ENCODE measurements at places on chromosomes 5 and 9. TPM values are rescaled to one million over a fixed set of nuclear protein-coding genes. Genes with fewer than 3 reads are reported as not detected.

DNA sequence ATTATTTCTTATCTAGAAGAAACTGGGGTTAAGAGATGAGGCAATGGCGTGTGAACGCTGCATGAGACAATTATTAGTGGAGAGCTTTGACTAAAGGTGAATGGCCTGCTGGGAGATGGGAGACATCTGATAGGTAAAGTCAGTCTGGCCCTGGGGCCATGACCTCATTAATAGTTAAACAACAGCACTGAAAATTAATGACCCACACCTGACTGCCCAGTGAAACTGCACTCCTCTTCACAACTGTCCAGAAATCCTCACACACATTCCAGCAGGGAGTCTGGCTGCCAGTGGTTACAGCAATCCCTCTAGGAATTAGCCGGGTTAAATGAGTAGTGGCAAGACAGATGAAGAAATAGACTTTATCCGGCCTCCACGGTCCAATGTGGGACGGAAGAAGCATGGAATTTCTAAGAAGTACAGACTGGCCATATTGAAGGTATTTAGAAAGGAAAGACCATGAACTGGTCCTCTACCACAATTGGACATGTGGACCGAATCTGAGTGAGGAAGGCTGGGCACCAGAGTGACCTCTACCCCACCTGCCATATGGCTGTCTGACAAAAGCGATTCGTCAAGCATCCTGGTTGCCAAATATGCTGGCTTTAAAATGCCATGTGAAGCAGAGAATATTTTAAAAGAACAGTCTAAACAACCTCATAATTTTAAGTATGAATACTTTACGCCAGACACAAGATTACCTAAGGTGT lies 138.4 kb downstream of the EFNA5 start:
- DNase-seq: no peak

DNA sequence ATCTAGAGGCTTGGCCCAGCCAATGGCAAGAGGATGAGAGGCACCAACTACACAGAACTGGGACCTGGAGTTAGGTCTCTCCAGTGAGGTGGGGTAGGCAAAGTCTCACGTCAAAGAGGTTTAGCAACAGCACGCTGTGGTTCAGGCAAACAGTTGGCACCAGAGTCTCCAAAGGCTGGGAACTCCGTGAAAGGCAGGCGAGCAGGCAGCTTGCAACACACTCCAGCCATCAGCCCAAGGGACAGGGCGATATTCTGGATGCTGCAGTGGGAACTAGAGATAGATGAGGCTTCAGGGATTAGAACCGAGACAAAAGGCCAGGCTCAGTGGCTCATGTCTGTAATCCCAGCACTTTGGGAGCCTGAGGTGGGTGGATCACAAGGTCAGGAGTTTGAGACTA lies 129.1 kb downstream of the PDZD2 start:
- DNase-seq: no peak

GRCh38 chr5:41509399-41510175 lies 814 bp downstream of the PLCXD3 start:
- peak; percentile 7 for DNase-seq

- DNase-seq: no peak
Observed at GRCh38 chr5:33688066-33688465, 203.7 kb downstream of the ADAMTS12 start.

DNA sequence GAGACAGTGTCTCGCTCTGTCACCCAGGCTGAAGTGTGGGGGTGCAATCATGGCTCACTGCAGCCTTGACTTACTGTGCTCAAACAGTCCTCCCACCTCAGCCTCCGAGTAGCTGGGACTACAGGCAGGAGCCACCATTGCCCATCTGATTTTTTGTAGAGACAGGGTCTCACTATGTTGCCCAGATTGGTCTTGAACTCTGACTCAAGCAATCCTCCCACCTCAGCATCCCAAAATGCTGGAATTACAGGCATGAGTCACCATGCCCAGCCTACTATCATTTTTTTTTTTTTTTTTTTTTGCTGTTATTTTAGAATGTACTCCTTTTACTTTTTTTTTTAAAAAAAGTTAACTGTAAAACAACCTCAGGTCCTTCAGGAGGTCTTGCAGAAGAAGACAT lies 449.0 kb downstream of the CCDC171 start:
- no peak for DNase-seq

GRCh38 chr5:73694089-73694488 lies 68.1 kb downstream of the ARHGEF28 start:
- DNase-seq: no peak

DNA sequence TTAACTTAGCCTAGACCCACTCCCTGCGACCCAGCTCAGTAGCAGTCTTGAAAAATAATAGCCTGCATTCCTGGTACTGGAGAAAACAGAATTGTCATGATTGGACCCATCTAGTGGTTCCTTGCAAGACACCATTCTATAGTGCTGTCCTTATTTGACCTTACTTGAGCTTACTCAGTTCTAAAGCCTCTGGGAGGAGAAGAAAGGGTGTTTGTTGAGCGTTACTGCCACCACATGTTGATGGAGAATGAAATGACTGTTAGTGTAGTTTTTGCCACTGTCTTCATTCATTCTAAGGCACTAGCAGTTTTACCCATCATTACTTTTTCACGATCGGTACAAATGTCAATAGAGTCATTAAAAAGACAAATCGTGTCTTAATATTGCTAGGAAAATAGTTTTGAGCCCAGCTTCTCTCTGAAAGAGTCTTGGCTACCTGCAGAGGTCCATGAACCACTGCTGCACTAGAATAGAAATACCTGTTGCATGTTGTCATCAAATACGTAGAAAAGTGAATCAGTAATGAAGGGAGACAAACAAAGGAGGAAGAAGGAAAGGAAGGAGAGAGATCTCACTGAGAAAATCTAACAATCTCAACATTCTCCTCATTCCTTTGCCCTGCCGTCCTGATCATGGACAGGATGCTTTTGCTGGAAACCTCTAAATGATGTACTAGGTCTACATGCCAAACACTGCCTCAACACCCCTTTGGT lies 96.0 kb downstream of the LIX1 start:
- no peak for DNase-seq

DNA sequence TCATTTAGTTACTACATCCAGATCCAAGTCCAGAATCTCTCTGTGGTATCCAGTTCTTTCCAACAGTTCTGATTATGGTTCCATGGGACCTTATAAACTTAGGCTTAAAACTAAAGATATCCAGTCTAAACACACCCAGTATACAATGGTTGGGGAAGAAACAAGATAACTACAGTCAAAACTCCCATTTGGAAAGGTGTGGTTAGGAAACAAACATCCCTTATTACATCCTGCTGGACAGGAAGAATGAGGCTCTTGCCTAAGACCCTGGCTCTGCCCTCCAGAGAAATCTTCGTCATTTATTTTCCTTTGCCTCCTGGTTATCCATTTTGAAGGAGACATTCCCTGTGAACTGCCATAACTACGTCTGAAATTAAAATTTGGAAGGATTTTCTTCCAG lies 64.6 kb upstream of the EPB41L4A start:
- DNase-seq: no peak

Gene INSL6
- total RNA-seq: not detected

Gene CDKN2B-AS1
- 0.41 TPM for total RNA-seq

Measured in frontal cortex (tissue), 4 donors.